ENCODE measurements at places on chromosomes 13 and 19.
A peak's percentile ranks its signal among the peaks of the same experiment; 100 is the strongest.

- peak; percentile 28 for DNase-seq
Measured at GRCh38 chr19:50870417-50871089, 2.7 kb upstream of the KLK2 start.

GRCh38 chr19:3304871-3305423, 61.4 kb upstream of the NFIC start:
- peak; percentile 76 for DNase-seq

DNA sequence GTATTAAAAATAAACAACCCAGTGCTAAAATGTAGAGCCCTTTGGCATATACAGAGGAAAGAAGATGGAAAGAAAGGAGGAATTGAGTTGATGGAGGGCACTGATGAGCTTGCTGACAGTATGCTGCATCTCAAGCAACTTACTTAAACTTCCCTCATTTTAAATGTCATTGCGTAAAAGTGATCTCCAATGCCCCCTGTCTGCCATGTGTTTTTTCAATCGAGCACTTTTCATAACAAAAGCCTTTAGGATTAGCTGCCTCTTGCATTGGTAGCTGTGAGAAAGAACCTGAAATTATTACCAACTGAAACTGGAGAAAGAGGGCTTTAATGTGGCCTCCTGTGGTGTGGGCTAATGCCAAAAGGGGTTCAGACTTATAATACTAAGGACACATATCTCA, 541.6 kb downstream of the SUCLA2 start:
- DNase-seq: peak; percentile 42

DNA sequence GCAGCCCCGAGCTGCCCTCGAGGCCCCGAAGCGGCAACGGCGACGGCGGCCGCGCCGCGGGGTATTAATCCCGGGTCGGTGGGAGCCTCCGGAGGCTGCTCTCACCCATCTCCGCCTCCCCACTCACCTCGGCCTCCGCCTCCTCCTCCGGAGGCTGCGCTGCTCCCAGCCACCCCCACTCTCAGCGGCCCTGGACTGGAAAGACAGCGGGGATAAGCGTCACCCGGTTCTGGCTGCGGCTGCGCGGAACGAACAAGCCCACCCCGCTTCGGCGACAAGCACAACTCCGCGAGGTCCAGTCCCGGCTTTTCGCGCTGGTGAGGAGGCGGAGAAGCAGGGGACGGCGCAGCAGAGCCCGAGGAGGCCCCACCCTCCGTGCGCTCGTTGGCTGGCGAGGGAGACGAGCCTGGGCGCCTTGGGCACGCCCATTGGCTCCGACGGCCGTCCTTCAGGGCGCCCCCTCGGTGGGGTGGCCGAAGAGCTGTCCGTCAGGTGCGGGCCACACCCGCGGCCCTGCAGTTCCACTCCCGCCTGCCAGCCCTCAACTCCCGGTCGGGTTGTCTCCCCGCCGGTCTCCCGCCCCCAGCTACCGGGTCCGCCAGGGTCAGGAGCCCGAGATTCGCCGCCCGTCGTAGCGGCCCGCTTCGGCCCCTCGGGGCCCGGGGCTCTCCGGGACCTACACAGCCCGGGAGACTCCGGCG, at the start of gene ZMYM5:
Gene ZMYM5, minus strand, starts transcription at position 327 of the 701 bp plus-strand sequence. CDS start 11,469 bp downstream, outside the sequence.
- DNase-seq: peak; percentile 100

GRCh38 chr13:82088781-82089180, 1747.9 kb upstream of the SPRY2 start:
- no peak for DNase-seq

GRCh38 chr13:95033890-95034289, 267.4 kb downstream of the ABCC4 start:
- no peak for DNase-seq

GRCh38 chr13:109870696-109871370, 84.5 kb upstream of the IRS2 start:
- DNase-seq: peak; percentile 50

- no peak for DNase-seq
Measured at GRCh38 chr13:105937451-105937850, 598.0 kb downstream of the EFNB2 start.

GRCh38 chr13:30746791-30747190, 11.4 kb downstream of the ALOX5AP start:
- no peak for DNase-seq

DNA sequence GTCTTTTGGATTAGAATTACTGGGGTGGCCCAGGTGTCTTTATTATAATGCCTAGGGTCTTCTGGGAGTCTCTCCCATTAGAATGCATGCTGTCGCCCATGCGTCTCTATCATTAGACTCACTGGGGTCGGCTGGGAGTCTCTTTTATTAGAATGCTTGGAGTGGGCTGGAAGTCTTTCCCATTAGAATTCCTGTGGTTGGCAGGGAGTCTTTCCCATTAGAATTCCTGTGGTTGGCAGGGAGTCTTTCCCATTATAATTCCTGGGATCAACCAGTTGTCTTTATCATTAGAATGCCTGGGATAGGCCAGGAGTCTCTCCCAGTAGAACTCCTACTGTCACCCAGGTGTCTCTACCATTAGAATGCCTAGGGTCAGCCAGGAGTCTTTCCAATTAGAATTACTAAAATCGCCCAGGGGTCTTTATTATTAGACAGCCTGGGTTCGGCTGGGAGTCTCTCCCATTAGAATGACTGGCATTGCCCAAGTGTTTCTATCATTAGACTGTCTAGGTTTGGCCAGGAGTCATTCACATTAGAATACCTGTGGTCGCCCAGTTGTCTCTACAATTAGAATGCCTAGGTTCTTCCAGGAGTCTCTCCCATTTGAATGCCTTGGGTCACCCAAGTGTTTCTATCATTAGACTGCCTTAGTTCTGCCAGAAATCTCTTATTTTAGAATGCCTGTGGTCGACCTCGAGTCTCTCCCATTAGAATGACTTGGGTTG, 1558.5 kb downstream of the UQCRFS1 start:
- DNase-seq: no peak

- DNase-seq: no peak
Measured at GRCh38 chr13:32938314-32938713, 77.9 kb upstream of the KL start.

GRCh38 chr19:2834294-2834871, 6.9 kb upstream of the ZNF555 start:
- no peak for DNase-seq

GRCh38 chr19:44879309-44880065, 11.6 kb upstream of the TOMM40 start:
- DNase-seq: no peak

- no peak for DNase-seq
Measured at GRCh38 chr13:112513761-112514160, 74.2 kb downstream of the TUBGCP3 start.

GRCh38 chr13:28540612-28541011, 45.7 kb upstream of the FLT1 start:
- DNase-seq: peak; percentile 14

DNA sequence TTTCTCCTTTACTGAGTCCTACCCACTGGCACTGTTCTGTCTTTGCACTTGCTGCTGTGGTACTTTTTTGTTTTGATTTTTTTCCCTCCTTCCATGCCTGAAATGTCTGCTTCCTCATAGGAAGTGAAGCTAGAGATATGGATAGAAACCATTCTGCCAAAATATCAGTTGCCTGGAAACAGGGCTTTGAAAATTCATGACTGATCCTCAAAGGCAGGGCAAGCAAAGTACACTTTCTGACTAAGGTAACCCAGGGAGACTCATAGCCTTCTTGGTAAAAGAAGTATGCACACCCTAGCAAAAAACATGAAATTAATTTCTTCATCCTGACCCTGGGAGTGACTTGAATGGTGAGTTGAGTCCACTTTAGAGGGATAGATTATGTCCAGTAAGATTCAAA, 329.8 kb downstream of the MYO16 start:
- peak; percentile 35 for DNase-seq

Measured in cardiac fibroblast (primary cell).